ENCODE measurements at places on chromosomes 7 and 10.

GRCh38 chr10:89659143-89660131, 14.4 kb upstream of the PANK1 start:
- DNase-seq = no peak

DNA sequence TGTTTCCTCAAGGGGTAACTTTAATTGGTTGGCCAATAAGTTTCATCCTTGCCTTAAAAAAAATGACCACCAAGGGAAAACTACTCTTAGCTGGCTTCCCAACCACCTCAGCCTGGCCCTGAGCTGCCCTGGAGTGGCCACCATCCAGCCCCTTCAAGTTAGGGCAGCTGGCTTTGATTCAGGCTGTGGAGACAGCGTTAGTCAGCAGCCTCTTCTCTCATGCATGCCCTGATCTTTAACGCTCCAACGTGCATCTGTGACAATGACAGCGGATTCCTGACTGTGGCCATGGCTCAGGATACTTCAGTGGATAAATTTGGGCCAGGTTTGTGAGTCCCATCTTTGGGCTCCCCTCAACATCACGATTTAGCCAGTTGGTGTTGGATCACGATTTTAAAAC, 111.6 kb downstream of the RBM20 start:
- DNase-seq = no peak

- no peak for DNase-seq
Measured at GRCh38 chr7:102845346-102845745, 67.5 kb upstream of the LRRC17 start.

DNA sequence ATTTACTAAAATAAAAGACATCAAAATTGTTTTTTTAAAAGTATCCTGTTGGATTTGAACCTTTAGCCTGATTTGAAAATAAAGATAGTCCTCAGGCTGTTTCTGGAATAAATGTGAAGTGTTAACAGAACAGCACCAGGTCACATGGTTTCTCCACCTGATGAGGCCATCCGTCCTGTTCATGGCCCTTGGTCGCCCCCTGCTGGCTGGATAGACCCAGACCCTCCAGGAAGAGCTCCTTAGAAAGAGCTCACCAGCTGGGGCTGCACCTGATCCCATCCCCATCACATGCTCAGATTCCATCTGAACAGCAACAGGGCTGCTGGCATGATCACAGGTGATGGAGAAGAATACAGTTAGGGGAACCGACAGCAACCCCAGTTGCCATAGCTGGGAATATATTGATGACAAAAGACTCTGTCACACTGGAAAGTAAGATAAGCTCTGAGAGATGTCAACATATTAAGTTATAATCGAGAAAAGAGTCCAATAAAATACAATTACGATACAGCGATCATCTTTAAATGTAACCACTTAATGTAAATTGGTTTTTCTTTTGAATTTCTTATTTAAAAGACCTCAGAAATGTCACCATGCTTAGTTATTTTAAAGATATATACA, 4.8 kb downstream of the OR2A14 start:
- peak; percentile 81 for DNase-seq

DNA sequence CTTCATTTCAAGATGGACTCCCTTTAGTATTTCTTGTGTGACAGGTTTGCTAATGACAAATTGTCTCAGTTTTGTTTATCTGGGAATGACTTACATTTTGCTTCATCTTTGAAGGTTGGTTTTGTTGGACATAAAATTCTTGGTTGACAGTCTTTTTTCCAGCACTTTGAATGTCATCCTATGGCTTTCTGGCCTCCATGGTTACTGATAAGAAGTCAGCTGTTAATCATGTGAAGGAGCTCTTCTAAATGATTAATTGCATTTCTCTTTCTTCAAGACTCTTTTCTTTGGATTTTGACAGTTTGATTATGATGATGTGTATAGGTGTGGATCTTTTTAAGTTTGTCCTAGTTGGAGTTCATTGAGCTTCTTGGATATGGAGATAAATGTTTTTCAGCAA, 26.9 kb upstream of the HHEX start:
- DNase-seq = no peak

GRCh38 chr10:97991871-97992270, 38.5 kb downstream of the CRTAC1 start:
- DNase-seq = no peak

All from right lobe of liver (tissue), 6 donors.